ENCODE measurements at places on chromosomes 13 and 19. TPM values are rescaled to one million over a fixed set of nuclear protein-coding genes. Genes with fewer than 3 reads are reported as not detected.

The CEACAM5 gene
- not detected for total RNA-seq

The CEACAM3 gene
- total RNA-seq: 0.25 TPM

The TRIM13 gene
- 18.5 TPM for total RNA-seq

GRCh38 chr13:51737609-51738008, 66.4 kb downstream of the DHRS12 start:
- H3K27ac ChIP-seq: no peak overlapping the region
- peaks cover 9% of the 10 kb centered on the region for H3K36me3 ChIP-seq
- H3K27me3 ChIP-seq: no peaks in the 10 kb centered on the region
- H3K4me1 ChIP-seq: peaks cover 10% of the 10 kb centered on the region
- no peak for DNase-seq

The NLRP4 gene
- not detected for total RNA-seq

The PRR19 gene
- total RNA-seq: 0.50 TPM

DNA sequence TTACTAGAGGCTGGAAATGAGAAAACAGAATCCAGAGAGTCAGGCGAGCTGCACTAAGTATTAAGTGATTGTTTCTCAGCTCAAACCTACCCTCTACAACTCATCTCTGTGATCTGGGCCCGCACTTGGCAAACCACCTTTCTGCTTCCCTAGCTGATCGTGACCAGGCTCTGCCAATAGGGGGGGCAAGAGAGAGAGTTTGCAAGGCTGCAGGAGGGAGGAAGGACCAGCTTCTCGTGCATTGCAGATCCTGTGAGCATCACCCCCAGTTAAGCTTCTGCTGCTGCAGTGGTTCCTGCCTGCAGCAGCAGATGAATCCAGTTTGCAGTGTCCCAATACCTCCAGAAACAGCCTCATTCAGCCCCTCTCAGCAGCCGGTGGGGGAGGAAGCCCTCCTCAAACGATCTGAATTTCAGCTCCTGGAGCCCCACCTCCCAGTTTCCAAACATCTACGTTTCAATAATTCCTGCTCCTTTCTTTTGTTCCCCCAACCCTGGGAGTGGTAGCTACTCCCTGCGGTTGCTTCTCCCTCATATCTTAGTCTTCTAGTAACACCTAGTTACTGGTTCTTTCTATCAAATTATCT, 20.0 kb downstream of the XRCC1 start:
- H3K4me1 ChIP-seq: peaks cover 15% of the 10 kb centered on the region
- H3K36me3 ChIP-seq: peaks cover 6% of the 10 kb centered on the region
- peak overlapping the region; percentile 47 for H3K27ac ChIP-seq
- no peaks in the 10 kb centered on the region for H3K27me3 ChIP-seq
- H3K4me3 ChIP-seq: no peak overlapping the region

GRCh38 chr19:56066152-56067023, 54.7 kb downstream of the ZNF787 start:
- no peak overlapping the region for H3K27ac ChIP-seq
- peak overlapping the region; percentile 57 for H3K4me3 ChIP-seq
- H3K4me1 ChIP-seq: peaks cover 11% of the 10 kb centered on the region
- H3K27me3 ChIP-seq: peaks cover 53% of the 10 kb centered on the region
- peaks cover 2% of the 10 kb centered on the region for H3K36me3 ChIP-seq
- peak; percentile 51 for DNase-seq

The DAPK3 gene
- 31.3 TPM for total RNA-seq

DNA sequence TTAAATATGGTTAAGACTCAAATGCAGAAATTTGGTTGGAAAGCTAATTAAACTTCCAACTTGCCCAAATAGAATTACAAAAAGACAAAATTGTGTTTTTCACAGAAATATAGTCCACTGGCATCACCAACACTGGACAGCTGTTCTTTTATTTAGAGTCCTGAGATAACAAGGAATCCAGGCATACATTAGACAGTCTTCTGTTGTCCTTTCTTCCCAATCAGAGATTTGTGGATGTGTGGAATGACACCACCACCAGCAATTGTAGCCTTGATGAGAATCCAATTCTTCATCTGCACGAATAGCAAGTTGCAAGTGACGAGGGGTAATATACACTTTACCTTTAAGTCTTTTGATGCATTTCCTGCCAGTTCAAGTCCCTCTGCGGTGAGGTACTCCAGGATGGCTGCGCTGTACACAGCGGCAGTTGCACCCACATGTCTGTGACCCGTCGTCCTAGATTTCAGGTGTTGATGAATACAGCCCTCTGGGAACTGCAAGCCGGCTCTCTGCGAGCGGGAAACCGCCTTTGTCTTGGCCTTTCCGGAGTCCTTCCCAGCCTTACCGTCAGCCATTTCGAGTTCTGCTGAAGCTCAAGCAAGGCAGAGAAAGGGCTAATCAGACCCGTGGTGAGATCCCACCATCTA, 14.7 kb downstream of the UBAC2 start:
- peak overlapping the region; percentile 91 for H3K4me3 ChIP-seq
- H3K27me3 ChIP-seq: no peaks in the 10 kb centered on the region
- H3K27ac ChIP-seq: peak overlapping the region; percentile 99
- DNase-seq: peak; percentile 66

The CNN2 gene
- total RNA-seq: 301 TPM

- no peak overlapping the region for H3K27ac ChIP-seq
- no peaks in the 10 kb centered on the region for H3K27me3 ChIP-seq
- no peaks in the 10 kb centered on the region for H3K4me1 ChIP-seq
- no peak for DNase-seq
- H3K4me3 ChIP-seq: no peak overlapping the region
Observed at GRCh38 chr13:61592489-61592888, 176.8 kb upstream of the PCDH20 start.

GRCh38 chr19:18046059-18046718, 38.2 kb downstream of the ARRDC2 start:
- no peaks in the 10 kb centered on the region for H3K27me3 ChIP-seq
- peaks cover 50% of the 10 kb centered on the region for H3K4me1 ChIP-seq

GRCh38 chr19:44131955-44132354, 9.4 kb upstream of the ZNF234 start:
- no peaks in the 10 kb centered on the region for H3K36me3 ChIP-seq
- H3K27me3 ChIP-seq: no peaks in the 10 kb centered on the region
- no peak overlapping the region for H3K4me3 ChIP-seq
- DNase-seq: no peak
